ENCODE measurements at places on chromosomes 2 and 18.

GRCh38 chr2:105800953-105801635 is 56.4 kb downstream of the NCK2 start:
- no peak for DNase-seq

GRCh38 chr2:167140767-167141166 is 252.5 kb downstream of the XIRP2 start:
- DNase-seq, result no peak

DNA sequence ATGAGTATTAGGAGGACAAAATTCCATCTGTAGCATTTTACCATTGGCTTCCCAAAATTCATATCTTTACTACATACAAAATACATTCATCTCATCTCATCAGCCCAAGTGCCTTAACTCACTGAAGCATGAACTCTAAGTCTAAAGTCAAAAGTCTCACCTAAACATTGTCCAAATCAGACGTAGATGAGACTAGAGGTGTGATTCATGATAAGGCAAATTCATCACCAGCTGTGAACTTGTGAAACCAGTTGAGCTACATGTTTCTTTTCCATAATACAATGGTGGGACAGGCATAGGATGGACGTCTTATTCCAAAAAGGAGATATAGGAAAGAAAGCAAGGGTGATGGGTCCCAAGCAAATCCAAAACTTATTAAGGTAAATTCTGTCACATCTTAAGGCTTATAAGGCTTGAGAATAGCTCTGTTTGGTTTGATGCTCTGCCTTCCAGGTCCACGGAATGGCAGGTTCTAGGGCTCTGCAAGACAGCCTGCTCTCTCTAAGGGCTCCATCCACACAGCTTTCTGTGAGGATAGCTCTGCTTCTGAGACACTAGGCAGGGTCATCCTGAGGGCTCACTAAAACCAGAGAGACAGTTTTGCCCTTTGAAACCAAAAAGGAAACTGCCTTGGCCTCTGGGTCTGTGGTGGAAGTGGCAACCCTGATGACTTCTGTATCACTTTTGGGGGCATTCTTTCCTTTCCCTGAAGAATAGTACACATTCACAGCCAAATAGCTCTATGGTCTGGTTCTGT is 9.6 kb downstream of the IFIH1 start:
- no peak for DNase-seq

GRCh38 chr2:218125095-218125494 is 733 bp upstream of the CXCR2 start:
- DNase-seq, result no peak

DNA sequence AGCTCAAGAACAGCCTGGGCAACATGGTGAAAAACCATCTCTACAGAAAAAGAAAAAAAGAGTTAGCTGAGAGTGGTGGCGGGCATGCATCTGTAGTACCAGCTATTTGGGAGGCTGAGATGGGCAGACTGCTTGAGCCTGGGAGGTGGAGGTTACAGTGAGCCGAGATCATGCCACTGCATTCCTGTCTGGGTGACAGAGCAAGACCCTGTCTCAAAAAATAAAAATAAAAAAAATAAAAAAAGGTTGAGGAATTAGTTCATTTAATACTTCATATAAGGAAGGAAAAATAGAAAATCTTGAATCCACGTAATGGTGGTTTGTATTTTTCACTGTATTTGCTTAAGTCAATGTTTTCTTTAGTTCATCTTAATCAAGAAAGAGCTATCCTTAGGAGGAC is 241.7 kb downstream of the TGIF1 start:
- no peak for DNase-seq

GRCh38 chr2:72113847-72114692 is 33.6 kb downstream of the CYP26B1 start:
- no peak for DNase-seq

GRCh38 chr2:6917071-6917760 is at the start of gene RNF144A:
TSS of gene RNF144A (plus strand) at chr2:6917412. CDS start at chr2:6996927, 79,515 bp downstream.
- peak; percentile 92 for DNase-seq

- DNase-seq, result no peak
These were observed 13.7 kb downstream of the ADRA2B start for GRCh38 chr2:96102596-96103186.

- DNase-seq, result peak; percentile 55
These were observed 135.3 kb downstream of the CTIF start for GRCh38 chr18:48673853-48674721.

- no peak for DNase-seq
These were observed 7.6 kb upstream of the C18orf32 start for GRCh38 chr18:49494660-49495059.

GRCh38 chr2:151918308-151918707 is 90.1 kb upstream of the ARL5A start:
- peak; percentile 79 for DNase-seq

- DNase-seq, result no peak
These were observed 18.8 kb downstream of the ANKRD29 start for GRCh38 chr18:23643815-23644490.

DNA sequence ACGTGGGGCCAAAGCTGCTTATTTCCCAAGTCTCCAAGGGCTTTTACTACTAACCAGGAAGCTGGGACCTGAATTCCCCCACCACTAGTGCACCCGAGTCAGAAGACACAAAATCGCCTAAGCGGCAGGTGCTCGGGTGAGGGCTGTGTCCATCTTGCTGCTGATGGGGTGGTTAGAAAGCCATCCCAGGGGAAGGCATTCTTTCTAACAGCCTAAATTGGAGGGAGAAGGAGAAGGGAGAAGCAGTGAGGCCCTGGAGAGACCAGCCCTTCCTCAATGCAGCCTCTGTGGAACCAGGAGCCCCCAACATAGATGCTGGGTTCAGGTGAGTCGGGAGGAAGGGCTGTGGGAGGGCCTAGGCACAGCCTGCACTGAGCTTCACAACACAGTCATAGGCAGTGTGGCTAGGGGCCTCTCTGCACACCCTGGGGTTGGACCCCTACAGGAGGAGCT is 1.9 kb upstream of the PROM2 start:
- peak; percentile 1 for DNase-seq

GRCh38 chr2:202154613-202155012 is 81.6 kb downstream of the KIAA2012 start:
- DNase-seq, result no peak

DNA sequence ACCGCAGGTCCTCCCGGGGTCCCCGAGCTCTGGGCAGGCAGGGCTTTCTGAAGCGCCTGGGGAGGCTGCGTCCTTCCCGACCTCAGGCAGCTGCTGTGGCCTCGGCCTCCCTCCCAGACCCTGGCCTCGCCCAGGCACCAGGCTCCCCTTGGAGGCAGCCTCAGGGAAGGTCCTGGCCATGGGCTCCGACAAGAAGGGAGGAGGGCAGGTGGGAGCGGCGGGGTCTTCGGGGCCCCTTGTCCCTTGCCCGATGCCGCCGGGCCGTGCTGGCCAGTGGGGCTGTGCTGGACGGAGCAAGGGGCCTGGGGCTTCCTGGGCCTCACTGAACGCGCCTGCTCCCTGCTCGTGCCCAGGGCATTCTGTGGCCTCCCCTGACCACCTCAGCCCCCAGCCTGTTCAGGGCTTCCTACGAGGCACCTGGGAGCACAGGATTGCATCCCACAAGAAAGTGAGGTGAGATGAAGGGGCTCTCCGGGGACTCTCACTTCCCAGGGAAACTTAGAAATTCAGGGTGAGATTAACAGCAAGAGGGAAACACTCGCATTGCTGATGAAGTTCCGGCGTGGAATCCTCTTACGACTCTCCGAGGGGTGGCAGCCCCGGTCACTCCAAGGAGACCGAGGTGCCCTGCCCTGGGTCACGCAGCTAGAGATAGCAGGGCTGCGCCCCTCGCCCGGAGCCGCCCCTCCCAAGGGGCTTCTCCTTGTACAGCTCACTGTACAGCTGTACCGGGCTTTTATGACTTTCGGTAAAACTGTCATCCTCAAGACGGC is 778 bp downstream of the MFSD2B start:
- DNase-seq, result no peak

DNA sequence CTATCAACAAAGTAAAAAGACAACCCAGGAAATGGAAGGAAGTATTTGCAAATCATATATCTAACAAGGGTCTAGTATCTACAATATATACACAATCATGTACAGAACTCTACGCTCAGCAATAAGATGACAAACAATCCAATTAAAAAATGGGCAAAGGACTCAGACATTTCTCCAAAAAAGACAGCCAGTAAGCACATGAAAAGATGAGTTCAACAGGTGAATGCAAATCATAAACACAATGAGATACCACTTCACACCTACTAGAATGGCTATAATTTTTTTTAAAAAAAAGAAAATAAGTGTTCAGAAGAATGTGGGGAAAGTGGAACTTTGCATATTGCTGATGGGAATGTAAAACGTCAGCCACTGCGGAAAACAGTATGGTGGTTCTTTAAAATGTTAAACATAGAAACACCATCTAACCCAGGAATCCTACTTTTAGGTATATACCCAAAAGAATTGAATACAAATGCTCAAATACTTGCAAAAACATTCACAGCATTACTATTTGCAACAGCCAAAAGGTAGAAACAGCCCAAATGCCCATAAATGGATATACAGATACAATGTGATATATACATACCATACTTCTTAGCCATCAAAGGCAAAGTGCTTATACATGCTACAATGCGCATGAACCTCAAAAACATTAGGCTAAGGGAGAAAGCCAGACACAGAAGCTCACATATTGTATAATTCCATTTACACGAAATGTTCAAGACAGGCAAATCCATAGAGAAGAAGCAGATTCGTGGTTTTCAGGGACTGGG is 121.2 kb downstream of the CABYR start:
- DNase-seq, result no peak

GRCh38 chr2:124032799-124033198 is 7.7 kb downstream of the CNTNAP5 start:
- no peak for DNase-seq

DNA sequence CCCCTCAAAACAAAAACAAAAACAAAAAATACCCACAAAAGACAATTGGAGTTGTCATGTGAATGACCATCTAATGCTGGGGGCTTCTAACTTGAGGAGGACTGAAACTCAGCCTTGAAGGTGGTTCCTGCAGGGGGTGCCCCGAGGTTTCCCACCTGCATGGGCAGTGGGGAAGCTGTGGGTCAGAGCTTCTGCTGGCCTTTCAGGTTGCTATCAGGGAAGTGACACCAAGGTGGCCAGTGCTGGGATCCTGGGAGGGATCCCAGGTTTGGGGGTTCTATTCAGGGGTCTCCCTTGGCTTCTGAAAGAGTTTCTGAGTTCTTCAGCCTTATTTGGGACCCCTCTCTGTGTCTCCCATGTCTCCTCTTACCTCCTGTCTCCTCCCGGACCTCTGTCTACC is 62.8 kb downstream of the LDLRAD4 start:
- DNase-seq, result no peak

DNA sequence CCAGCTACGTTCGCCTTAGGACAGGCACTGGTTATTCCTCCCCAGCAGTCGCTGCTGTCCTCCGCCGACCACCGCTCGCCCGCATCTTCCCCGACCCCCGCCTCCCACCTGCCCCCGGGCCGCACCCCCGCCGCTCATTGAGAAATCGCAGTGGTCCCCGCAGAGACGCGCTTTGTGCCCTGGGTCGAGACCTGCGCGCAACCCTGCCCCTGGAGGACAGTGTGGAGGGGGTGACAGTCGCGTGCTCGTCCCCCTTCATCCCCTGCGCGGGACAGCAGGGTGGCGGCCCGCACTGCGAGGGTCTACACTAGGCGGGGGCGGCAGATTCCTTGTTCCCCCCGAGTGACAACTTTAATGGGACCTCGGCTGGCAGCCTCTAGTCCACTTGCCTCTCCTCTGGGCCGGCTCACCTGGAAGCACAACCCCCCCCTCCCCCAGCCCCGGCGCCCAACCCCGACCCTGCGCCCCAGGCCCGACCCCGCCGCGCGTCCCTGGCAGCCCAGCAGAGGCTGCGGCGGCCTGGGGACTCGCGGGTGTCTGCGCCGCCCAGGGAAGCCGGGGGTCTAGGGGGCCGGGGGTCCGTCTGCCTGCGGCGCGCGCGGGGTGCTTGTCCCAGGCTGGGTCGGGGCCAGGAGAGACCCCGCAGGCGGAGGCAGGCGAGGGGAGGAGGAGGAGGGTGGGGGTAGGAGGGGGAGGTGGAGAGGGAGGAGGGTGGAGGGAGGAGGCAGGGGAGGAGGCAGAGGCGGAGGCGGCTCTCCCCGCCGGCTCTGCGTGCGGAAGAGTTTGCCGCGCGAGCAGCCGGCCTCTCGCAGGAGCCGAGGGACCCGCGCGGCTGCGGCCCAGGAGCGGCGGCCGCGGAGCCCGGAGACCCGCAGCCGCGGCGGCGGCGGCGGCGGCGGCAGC is at the start of gene NPAS2:
Gene NPAS2, plus strand, starts transcription at position 770 of the 903 bp plus-strand sequence. CDS start 84,616 bp downstream, outside the sequence.
- peak; percentile 60 for DNase-seq

- DNase-seq, result no peak
These were observed 80.9 kb downstream of the PTRHD1 start for GRCh38 chr2:24712296-24712695.

DNA sequence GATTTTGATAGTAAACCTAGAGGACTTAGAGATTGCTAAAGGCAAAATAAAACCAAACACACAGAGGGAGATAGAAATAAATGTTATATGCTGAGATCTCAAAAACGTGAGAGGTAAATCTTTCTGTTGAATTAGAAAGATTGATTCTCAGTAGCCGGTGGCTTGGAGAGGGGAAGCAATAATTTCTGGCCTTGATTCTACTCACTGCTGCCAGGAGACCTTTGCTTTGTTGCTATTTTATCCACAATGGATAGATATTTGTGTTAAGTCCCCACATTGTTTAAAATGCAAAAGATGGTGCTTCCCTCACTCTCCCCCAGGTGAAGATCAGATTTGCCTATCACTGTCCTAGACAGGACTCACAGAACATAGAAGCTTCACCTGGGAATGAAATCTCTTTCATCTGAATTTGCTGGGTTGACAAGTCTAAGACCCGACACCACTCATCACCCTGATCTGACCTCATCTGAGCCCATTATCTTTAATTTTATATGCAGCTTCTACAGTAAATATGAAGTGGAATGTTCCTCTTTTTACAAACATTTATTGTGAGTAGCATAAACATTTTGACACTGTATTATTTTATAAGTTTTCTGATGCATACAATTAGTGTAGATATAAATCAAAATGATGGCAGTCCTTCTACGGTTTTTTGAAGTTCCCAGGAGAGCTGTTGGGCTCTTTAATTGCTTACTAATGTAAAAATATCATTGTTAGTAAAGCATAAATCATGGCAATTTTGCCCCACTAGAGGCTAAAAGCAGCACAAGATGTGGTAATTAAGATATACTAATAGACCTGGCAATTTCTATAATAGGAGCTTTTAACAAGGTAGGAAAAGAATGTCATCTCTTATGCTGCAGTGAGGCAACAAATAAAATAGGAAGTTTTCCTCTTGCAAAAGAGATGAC is 149.7 kb downstream of the DCC start:
- DNase-seq, result no peak

GRCh38 chr2:55408098-55408882 is 11.4 kb downstream of the CCDC88A start:
- DNase-seq, result no peak

DNA sequence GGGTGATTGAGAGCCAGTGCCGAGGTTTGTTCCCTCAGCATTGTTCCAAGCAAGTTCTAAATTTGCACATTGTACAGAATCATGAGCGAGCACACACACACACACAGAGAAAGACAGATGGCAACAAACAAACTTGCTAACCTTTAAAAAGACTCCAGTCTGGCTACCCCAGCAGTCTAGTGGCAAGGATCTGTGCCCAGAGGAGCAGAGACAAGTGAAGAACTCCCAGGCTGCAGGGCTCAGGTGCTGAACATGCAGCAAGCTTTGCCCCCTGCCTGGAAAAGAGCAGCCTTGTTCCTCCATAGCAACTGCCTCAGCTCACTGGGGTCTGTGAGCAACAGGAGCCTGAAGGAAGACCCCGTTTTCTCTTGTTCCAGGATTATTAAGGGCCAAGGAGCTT is 169.2 kb upstream of the CCDC68 start:
- DNase-seq, result no peak

All from suppressor macrophage (primary cell).